Stimulated activated naive CD8-positive, alpha-beta T cell treated with anti-CD3 and anti-CD28 coated beads, Interleukin-15, Interleukin-2, amounts not matched to agents 100 U/mL and 50 U/mL, for 24 hours (primary cell): ENCODE measurements at places on chromosomes 6 and 20.

DNA sequence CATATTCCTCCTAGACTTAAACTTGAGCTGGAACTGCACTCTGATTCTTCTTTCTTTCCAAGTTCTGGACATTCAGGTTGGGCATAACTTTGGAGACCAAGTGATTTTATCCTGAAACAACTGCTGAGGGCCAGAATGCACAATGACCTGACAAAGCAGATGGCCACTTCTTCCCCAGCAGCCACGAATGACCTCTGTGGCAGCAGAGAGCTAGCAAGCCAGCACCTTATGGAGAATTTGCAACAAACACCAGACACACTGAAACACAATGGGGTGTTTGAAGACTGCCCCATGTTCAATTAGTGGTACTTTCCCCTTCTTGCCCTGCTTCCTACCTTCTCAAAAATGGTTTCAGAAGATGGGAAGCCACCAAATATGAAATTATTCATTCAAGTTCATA, 4.2 kb upstream of the TENT5A start:
- no peak for DNase-seq

GRCh38 chr6:1792989-1793388, 183.3 kb downstream of the FOXC1 start:
- peak; percentile 11 for DNase-seq

DNA sequence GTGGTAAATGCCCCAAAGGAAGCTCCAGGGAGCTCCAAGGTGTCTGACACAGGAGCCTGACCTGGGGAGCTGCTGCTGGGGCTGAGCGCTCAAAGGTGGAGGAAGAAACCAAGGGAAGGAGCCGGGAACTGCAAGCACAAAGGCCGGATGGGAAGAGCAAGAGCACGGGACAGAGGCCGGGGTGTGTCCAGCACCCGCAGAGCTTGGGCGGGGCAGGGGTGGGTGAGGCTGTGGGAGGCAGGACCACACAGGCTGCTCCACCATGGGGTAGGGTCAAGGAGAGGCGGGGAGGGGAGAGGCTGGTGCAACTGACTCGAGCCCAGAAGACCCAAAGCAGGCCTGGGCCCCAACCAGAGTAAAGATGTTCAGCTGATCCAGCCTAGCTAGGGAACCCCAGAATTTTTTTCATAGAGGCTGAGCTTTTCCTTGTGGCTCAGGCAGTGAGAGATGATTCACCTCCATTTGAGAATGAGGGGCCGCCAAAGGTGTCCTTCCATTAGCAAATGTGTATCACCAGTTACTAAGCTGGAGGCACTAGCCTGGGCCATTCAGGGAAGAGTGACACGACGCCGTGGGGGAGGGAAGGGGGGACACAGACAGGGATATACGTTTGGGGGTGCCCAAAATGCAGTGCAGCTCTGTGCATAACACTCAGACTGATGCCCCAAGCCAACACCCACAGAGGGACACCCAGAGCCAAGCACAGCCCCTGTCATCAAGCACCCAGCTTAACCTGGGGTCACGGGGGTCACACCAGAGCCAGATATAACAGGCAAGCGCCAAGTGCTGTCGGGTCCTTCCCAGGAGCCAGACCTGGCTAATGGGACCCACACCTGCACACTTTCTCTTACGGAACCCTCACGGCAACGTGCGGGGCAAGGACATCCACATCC, 21.3 kb upstream of the TLDC2 start:
- no peak for DNase-seq

- DNase-seq, result no peak
These were observed 40.7 kb upstream of the UBR2 start for GRCh38 chr6:42522942-42523814.
